ENCODE measurements at places on chromosomes 12 and 14.

DNA sequence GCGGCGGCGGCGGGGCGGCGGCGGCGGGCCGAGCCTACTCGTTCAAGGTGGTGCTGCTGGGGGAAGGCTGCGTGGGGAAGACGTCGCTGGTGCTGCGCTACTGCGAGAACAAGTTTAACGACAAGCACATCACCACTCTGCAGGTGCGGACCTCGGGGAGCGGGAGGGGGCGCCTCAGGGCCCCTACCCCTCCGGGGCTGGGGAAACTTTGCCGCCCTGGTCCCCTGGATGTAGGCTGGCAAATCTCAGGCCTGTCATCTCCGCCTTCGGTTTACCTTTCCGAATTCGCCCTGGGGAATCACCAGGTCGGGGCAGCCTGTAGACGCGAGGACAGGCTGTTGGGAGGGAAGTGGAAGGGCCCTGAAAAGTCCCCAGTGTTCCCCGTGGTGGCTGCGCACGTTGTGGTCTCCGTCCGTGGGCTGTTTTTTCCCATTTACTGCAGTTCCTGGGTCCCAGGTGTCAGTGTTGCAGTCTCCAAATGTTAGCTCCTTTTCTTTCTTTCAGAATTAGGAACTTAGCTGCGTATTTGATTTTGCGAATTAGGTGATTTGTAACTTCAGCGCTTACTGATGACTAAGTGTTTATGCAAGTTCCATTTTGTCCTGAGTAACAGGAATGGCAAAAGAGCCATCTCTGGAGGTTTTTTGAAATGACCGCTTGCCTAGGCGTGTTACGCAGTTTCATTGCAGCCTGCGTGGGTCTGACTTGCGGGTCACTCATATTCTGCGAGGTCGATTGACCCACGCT is 656 bp downstream of the RAB21 start:
- DNase-seq = peak; percentile 61

DNA sequence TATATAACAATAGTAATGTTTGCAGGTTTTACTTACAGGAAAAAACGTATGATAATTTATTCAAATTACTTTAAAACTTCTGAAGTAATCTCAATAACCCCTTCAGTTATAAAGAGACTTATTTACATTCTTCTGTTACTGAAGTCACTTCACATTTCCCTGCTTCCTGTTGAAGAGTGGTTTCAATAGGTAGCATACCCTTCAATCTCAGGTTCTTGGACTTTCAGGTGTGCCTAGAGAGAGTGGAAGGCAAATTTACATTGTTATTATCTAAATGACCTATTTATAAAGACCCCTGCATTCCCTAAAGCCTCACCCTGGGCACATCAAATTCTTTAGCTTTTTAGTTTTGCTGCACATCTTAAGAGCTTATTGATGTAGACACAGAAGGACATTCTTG is 137.6 kb upstream of the AEBP2 start:
- no peak for DNase-seq

DNA sequence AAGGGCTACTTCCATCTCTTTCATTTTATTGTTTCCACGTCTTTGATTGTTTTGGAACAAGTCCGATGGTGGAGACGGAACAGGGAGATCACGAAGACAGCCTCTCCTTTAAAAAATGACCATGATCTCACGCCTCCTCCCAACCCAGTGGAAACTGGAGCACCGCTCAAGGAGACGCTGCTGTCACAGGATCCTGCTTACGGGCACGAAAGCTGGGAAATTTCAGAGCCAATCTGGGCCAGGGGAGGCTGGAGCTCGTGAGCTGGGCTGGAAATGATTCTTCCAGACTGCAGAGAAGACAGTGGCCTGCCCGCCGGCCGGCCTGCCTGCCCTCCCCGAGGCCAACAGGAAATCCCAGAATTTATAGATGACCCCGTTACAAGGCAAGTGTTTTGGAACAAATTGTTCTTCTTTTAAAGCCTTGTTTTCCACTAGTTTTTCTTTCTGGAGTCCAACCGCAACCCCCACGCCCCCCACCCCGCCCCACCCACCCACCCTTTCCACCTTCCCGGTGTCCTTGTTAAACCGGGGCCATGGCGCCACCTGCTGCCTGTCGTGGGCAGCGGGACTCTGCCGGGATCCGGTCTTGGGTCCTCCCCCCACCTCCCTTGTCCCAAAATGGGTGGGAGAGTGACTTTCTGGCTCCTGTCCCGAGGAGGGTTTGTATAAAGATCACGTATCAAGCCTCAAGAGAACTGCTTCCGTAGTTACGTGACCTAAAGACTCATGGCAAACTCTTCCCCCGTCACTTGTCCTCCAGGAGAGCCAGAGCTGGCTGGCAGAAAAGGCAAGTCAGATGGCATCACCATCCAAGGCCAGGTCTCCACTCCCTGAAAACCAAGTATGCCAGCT is 40.3 kb downstream of the MAP1LC3B2 start:
- peak; percentile 60 for DNase-seq

DNA sequence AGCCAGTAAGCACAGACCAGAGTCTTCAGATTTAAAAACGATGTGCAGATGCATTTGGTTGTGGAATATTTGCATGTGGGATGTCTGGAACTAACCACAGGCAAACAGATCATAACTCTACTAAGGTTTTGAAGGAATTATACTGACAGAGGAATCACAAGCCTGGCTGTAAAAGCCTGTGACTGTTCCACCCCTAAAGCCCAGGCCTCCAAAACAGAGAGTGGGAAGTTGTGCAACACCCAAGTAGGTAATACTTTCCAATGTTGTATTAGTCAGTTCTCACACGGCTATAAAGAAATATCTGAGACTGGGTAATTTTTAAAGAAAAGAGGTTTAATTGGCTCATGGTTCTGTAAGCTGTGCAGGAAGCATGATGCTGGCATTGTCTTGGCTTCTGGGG is 68.1 kb upstream of the DCD start:
- no peak for DNase-seq

DNA sequence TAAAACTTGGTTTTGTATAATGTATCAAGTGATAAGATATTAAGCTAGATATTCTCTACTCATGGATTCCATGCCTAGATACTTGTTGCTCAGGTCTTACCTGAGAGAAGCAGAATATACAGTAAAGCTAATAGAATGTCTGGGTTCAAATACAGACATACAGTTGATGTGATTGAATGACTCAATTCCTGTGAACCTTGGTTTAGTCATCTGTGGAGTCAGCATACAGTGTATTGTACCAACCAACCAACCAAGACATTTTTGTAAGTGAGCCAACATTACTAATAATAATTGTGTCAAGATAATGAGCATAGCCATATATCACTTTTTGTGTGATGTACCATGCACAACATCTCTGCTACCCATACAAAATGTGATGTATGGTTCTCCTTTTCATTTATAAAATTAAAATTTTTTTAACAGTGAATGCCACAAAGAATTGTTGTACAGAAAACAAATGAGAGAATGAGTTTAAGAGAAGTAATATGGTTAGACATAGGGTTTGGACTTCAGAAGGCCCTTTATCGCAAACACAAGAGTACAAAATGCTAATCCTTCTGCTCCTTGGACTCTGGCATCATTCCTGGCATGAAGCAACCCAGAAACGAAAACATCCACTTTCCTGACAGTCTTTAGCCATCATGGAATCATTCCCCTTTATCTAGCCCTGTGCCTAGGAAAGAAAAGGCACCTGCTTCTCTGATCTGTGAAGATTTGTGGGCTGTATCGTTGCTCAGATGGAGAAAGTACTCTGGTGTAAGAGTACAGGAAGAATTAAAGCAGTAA is 977.2 kb upstream of the USP15 start:
- peak; percentile 0 for DNase-seq

GRCh38 chr12:51862947-51863346 is 14.4 kb upstream of the FIGNL2 start:
- DNase-seq = no peak

- peak; percentile 34 for DNase-seq
These were observed 147.1 kb upstream of the SLCO1C1 start for GRCh38 chr12:20547816-20548575.

DNA sequence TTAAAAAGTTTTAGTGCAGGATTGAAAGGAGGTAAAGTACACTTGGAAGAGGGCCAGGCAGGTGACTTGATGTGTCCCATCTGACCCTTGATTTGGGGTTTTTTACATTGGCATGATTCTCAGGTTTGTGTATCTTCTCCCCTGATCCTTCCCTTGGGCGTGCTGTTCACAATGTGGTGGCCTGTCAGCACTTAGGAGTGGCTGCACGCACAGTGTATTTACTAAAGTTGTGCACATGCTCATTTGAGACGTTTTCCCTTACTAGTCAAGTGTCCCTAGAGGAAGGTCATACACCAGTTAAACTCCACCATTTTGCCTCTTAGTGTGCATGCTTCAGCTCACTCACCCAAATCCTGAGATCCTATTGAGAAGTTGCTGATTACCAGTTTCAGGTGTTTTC is 145.7 kb upstream of the PLEKHA5 start:
- no peak for DNase-seq

Measured in astrocyte (in vitro differentiated cells and primary cell).